ENCODE measurements at places on chromosomes 6 and 20.
A peak's percentile ranks its signal among the peaks of the same experiment; 100 is the strongest.

GRCh38 chr6:47440719-47441118 is 36.9 kb upstream of the CD2AP start:
- no peak for DNase-seq

DNA sequence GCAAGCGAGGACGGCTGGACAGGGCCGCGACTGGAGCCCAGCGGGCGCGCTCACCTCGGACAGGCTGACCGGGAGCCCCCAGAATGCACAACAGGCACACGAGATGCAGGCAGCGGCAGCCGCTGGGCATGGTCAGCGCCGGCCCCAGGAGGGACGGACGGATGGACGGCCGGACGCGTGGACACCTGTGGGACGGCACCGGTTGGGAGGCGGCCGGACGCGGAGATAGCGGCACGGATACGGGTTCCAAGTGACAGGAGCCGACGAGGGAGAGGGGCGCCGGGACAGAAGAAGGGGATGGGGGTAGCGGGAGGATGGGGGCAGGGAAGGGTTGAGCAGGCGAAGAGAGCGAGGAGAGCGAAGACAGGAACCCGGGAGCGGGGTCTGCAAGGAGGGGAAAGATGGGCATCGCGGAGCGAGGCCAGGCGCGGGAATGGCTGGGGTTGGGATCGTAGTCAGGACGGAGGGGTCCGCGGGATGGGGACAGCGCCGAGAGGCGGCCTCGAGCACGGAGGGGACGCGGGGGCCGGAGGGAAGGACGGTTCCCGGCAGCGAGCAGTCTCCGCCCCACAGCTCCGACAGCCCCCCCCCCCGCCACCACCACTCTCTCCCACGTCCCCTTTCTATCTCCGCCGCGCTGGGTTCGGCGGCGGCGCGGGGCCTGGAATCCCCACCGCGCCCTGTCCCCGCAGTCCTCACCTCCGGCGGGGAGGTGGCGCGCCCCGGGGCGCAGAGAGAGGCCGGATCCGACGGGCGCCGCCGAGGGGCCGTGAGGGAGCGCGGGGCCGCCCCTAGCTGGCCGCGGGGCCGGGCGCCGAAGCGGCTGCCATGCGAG is 435 bp downstream of the DLK2 start:
- peak; percentile 94 for DNase-seq

GRCh38 chr6:119533603-119534279 is 184.2 kb upstream of the MAN1A1 start:
- peak; percentile 64 for DNase-seq

DNA sequence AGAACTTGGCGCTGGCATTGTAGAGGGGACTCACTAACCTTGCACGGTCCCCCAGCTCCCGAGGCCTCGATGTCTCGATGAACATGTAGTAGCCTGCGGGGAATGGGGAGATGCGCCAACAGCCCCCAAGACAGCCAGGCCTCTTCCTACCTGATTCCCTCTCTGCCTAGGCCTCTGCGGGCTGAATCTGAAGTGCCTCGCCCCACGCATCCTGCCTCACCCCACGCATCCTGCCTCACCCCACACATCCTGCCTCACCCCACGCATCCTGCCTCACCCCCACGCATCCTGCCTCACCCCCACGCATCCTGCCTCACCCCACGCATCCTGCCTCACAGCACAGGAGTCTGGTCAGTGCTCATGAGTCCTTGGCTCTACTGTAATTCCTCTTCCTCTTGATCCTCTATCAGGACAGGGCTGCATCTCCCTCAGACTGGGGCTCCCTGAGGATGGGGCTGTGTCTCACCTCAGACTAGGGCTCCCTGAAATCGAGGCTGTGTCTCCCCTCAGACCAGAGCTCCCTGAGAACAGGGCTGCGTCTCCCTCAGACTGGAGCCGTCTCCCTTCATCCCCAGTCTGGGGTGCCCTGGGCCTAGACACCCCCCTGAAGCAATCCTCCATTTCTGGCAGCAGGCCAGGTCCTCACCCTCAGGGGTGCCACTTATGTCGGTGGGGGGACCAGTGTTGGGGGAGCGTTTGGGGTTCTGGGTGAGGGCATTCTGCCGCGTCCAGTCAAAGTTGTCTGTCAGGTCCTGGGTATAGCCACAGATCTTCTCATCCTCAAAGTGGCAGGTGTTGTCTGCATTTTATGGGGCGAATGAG is 53.6 kb downstream of the MDGA1 start:
- no peak for DNase-seq

GRCh38 chr6:83258517-83258916 is 65.4 kb downstream of the RWDD2A start:
- DNase-seq = no peak

- DNase-seq = no peak
These were observed 106.7 kb upstream of the CNKSR3 start for GRCh38 chr6:154617175-154617574.

DNA sequence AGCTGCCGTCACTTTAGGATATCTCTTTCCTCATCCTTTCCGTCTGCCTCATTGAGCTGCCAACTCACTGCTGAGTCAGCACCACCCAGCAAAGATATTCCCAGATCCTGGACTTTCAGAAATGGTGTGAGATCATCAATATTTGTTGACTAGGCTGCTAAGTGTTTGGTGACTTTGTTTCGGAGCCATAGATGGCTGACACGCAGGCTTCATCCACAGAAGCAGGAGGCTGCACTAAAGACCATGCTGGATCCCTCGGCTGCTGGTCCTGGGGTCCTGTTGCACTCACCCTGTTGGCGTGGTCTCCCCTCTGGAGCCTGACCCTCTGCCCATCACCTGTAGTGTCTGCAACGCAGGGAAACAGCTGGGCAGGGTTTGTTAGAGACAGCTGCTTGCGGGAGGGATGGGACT is 96.5 kb downstream of the ERMARD start:
- DNase-seq = no peak

- no peak for DNase-seq
These were observed 46.5 kb downstream of the SESN1 start for GRCh38 chr6:109048176-109048575.

DNA sequence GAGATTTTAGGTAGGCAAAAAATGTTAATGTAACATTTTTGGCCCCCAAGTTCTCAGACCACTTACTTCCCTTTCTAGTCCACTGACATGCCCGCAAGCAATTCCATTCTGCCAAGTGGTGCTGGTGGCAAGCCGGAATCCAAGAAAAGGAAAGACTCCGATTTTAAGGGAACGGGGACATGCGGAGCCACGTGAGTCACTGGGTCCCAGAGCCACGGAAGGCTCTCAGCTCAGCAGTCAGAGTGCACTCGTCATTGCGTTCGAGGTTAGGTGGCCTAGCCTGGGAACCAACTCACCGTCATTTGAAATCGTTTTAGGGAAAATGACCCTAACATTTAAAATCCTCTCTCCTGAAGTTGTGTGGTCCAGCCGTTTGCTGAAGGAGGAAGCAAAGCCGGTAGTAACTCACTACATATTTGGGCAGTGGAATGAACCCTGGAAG is 711 bp upstream of the SIRT5 start:
- peak; percentile 38 for DNase-seq

DNA sequence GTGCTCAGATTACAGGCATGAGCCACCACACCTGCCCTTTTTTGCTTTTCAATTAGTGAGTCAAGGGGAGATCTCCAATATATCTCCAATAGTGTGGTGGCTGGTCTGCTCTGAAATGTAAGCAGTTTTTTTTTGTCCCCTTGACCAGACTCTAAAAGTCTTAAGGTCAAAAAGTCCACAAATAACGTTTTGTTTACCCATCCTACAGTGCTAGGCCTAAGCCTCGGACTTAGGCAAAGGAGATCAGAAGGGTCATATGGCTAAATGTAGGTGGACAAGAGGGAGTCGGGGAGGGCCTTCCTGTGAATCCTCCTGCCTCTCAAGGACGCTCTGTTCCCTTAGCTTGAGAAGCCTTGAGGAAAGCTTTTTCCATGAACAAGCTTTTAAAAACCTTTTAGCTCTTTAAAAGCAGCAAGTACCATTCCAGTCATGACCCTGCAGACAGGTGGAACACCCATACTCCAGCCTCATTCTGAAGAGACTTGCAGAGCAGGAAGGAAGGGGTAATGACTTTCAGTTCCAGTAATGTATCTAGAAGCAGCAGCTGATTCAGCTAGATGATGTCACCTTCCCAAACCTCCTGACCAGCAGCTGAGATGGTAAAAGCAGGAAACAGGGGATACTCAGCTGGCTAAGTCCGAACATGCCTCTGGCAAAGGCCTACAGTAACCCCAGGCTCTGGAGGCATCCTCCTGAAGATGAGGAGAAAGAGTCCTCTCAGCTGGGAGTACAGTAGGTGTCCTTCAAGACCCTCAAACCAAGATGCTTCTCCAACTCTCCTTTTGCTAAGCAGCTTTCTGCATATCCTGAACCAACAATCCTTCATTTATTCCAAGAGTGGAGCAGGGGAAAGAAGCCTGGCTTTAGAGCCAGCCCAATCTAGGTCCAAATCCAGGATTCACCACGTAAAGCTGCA is 23.6 kb downstream of the BCL2L1 start:
- DNase-seq = peak; percentile 89

DNA sequence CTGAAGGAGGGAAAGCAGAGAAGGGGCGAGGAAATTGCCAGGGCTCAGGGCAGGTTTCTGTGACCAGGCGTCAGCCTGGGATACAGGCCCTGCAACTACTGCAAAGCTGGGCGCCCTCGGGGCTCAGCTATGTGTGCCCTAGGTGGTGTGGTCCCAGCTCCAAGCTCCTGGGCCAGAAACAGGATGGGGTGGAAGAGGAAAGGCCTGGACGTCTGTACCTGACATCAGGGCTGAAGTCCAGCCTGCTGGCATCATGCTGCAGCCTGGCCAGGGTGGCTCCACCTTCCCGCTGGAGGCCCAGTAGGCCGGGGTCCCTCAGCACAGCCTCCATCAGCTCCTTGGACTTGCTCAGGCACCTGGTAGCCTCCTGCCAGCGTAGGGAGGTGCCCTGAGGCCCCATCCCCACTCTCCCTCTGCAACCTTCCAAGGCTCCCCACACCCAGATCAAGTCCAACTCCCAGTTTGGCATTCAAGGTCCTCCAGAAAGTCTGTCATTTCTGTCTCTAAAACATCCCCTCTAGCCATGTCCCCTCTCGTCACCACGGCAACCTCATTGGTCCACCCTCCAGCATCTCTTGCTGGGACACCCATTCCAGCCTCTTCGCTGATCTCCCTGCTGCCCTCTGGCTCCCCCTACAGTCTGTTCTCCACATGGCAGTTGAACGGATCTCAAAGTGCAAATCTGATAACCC is 38.2 kb downstream of the KIAA1755 start:
- DNase-seq = peak; percentile 87

GRCh38 chr6:40444811-40445210 is 142.4 kb downstream of the LRFN2 start:
- no peak for DNase-seq

GRCh38 chr20:10971096-10971495 is 297.3 kb upstream of the JAG1 start:
- no peak for DNase-seq

Data from GM03348 (cell line).